Stimulated activated CD8-positive, alpha-beta memory T cell treated with anti-CD3 and anti-CD28 coated beads, Interleukin-4, amount 100 ng/mL, for 1 hour (primary cell): ENCODE measurements at places on chromosomes 6 and 20.

DNA sequence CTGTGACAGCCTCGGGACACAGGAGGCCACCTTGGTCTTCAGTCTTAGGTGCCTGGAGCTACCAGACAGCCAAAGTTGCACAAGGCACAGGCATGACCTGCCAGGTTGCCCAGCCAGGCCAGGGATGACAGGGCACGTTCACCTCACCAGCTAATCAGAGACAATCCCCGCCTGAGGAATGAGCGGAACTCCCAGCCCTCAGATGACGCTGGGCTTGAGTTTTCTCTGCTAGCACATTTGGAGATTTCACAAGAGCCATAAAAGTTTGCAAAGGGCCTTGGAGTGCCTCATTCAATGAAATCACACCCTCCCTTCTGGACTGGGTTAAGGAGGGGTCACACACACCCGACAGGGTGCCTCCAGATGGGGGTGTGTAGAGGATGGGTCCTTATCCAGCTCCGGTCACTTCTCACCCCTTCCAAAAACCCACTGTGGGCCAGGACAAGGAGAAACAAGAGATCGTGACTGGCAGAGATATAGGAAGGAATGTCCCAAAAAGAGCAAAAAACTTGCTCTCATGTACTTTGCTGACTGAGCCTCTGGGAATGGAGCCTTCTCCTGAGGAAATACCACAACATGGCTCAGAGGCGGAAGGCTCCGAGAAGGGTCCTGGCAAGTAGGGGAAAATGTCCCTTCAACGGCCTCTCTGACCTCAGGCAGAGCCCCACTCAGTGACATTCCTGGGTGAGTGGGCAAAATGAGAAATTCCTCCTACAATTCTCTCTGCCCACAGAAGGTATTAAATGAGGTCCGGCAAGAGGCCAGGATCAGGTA is 121.6 kb downstream of the ISM1 start:
- DNase-seq = no peak

GRCh38 chr6:110676396-110676795 is 138.9 kb downstream of the CDK19 start:
- no peak for DNase-seq

- no peak for DNase-seq
Observed at GRCh38 chr6:90803956-90804355, 217.1 kb upstream of the MAP3K7 start.

DNA sequence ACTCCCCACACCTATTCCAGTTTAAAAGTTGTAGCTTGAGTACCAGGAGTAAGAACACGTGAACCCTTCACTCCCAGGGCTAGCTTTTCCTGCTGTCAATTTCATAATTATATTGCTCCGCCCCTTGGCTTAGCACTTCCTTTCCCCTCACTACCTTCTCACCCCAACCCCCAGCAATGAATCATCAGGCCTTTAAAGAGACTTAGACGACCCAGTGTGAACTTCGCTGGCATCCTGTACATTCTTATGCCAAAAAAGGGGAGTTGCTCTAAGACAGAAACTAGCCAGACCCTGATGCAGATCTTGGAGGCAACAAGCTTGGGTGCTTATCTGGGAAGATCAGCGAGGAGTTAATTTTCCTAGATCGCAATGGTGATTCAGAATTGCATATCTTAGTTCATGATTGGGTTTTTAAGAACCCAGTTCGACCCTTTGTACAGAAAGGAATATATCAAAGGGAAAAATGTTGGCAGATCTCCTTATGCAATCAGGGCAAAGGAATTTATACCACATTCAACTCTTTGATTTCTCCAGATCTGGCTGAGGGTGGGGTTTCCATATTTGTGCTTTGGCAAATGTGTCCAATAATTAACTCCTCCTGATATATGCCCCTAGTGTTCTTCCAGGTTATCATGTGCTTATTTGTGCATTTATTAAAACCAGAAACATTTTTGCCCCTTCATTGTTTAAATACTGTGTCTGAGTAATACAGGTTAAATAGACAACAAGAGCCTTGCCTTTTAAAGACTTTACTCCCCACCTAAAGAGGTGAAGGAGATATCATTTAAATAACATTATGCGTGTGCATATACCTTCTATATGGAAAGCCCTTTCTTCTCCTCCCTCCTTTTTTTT is 8.1 kb upstream of the ATXN1 start:
- peak; percentile 47 for DNase-seq

- no peak for DNase-seq
Observed at GRCh38 chr6:85452441-85452881, 2.6 kb downstream of the NT5E start.

GRCh38 chr6:141788096-141788495 is 344.6 kb upstream of the GJE1 start:
- no peak for DNase-seq

GRCh38 chr20:62732031-62732760 is 23.6 kb downstream of the NTSR1 start:
- no peak for DNase-seq

GRCh38 chr6:40923326-40923725 is 115.7 kb downstream of the UNC5CL start:
- no peak for DNase-seq

GRCh38 chr6:2950713-2951112 is 20.7 kb downstream of the SERPINB6 start:
- no peak for DNase-seq

DNA sequence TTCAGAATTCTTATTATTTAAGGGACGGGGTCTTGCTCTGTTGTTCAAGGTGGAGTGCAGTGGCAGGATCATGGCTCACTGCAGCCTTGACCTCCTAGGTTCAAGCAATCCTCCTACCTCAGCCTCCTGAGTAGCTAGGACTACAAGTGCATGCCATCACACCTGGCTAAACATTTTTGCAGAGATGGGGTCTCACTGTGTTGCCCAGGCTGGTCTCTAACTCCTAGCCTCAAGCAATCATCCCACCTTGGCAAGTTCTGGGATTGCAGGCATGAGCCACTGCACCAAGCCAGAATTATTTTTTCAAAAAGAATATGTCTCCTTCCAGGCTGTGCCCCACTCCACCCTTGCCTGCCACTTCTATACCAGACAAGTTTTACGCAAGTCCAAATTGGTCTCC is 190.1 kb upstream of the SUPT3H start:
- DNase-seq = no peak
